ENCODE measurements at places on chromosomes 2 and 18.

DNA sequence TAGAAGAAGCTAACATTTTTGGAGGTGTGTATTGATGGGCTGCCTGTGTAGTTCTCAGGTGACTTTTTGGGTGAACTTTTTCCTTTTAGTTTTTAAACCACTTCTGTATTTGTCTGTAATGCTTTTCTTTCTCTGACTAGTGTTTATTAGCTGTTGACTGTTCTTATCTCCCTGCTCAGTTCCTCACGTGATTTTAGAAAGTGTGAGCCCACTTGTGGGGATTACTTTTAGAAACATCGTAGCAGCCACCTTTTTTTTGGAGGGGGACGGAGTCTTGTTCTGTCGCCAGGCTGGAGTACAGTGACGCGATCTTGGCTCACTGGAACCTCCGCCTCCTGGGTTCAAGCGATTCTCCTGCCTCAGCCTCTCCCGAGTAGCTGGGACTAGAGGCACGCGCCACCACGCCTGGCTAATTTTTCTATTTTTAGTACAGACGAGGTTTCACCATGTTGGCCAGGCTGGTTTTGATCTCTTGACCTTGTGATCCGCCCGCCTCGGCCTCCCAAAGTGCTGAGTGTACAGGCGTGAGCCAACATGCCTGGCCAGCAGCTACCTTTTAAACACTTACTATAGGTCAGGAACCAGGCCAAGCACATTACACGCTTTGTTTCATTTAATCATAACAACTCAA is 9.2 kb upstream of the CDKL4 start:
- no peak for DNase-seq

- DNase-seq, result no peak
Observed at GRCh38 chr2:227617316-227618230, at the start of gene SCYGR4. SCYGR4 (plus strand) TSS chr2:227617498; CDS start chr2:227617498, 0 bp downstream.

DNA sequence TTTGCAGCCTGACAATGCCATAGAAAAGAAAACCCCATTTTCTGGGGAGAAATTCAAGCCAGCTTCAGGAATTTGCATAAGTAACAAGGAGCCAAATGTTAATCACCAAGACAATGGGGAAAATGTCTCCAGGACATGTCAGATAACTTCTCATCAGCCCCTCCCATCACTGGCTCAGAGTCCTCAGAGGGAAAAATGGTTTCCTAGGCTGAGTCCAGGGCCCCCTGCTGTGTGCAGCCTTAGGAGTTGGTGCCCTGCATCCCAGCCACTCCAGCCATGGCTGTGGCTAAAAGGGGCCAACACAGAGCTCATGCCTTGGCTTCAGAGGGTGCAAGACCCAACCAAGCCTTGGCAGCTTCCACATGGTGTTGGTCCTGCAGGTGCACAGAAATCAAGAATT is 63.7 kb upstream of the FANCL start:
- DNase-seq, result no peak

GRCh38 chr2:218999881-219000568 is 6.8 kb upstream of the CRYBA2 start:
- DNase-seq, result no peak

GRCh38 chr2:128466776-128467175 is 148.1 kb upstream of the HS6ST1 start:
- DNase-seq, result no peak

DNA sequence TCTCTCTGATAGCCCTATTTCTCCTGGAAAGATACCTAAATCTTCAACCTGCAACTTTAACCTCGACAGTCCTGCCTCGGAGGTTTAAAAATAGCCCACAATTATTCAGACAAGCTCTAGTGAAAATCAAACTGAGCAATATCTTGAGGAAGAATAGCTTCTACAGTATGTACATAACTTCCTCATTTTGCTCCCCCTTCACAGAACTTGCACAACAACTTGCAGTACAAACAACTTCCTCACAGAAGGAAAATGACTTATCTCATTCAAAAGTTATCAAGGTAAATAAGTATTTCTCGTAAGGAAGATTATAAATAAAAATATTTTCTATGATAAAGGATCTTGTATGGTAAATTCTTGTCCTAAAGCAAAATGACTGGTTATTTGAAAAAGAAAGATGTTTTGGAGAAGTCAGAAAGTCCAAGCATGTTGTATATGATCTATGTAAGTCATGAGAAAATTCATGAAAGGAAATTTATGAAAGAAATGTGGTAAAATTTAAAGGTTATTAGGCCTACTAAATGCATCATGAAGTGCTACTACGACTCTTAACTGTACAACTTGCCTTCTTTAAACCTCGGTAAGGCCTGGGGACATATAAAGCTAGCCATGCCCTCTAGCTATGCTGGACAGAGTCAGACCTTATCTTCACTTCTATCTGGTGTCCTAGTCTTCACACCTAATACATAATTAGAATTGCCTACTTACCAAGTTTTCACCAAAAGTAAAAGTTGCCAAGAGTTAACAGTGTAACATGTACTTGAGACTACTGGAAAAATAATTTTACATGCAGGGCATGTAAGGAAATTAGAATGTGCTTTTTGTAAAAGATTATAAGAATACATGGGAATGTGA is 394.5 kb downstream of the DLGAP1 start:
- DNase-seq, result no peak

DNA sequence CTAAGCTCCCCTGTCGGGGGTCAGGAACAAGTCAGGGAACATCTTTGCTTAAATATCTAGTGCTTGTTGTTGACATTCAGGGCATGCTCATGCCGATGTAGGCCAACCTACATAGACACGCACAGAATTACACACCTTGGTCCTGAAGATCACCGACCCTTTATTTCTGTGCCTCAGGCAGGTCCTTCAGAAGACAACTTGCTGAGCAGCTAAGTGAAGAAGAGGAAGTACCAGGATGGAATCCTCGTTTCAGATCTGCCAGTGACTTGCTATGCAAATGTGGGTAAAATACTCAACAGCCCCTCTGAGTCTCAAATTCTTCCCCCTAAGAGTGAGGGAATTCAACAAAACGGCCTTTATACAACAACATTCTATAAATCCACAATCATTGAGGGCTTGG is 494.7 kb downstream of the BCL11A start:
- DNase-seq, result no peak

GRCh38 chr2:127011231-127011661 is 95.7 kb downstream of the BIN1 start:
- no peak for DNase-seq

GRCh38 chr2:9697909-9698308 is 67.1 kb upstream of the YWHAQ start:
- no peak for DNase-seq

GRCh38 chr2:175074478-175074877 is 69.3 kb upstream of the CHN1 start:
- DNase-seq, result no peak

GRCh38 chr2:105407946-105408743 is 9.3 kb upstream of the FHL2 start:
- DNase-seq, result no peak

DNA sequence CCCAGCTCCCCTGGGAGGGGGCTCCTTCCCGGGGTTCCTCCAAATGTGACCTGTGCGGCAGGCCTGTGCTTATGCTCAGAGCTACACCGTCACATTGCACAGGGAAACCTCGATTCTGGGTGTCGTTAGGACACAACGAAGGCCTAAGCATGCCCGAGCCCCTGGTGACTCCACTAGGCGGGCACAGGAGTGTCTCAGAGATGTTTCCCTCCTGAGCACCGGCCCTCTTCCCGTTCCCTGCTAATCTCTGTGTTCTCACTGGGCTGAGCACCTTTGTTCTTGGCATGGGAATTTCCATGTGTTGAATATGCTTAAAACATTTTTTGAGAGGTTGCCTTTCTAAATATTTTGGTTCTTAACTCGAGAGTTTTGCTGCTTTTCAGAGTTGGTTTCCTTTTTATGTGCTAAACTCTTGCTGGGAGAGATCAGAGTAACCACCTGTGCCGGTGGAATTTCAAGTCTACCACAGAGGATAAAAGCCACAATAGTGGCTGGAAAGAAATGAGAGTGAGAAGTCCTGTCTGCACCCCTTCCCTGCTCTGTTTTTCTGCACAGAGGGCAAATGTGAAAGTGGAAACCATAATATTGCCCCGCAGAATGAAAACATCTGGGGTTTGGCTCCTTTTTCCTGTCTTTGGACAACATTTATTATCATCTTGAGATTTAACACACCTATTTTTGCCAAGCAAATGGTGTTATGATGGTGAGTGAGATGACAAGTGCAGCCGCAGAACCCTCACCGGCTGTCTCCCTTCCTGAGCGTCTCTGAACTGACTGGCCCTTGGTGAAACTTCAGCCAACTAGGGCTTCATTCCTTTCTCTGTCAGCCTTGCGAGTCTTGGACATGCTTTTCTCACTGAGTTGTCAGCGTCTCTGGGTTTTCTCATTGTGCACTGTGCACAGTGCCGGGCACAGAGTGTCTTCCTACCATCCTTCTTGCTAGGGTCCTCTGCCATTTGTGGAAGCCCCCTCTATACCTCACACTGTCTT is 154.1 kb downstream of the VAPA start:
- DNase-seq, result no peak

DNA sequence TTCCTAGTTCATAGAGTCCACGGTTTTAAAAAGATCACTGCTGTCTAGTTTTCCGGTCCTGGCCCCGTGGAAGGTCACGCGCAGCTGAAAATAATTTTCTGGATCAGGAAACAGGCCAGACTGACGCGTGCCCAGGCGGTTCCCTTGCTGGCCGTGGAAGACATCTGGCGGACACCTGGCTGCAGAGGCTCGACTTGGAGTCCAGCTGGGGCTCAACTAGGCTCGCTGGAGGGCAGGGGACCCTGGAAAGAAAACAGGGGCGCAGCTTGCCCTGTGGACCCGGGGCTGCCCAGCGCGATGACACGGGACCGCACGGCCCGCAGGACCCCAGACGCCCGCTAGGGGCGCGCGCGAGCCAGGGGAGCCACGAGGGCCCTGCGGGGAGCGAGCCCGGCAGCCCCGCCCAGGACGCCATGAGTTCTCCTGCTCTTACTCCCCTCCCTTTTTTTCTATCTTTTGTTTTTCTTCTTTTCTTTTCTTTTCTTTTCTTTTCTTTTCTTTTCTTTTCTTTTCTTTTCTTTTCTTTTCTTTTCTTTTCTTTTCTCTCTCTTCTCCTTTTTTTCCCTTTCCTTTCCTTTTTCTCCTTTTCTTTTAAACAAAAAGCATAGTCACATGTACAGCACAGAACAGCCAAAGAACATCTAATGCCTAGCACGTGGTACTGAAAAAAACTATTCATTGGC is 43.2 kb upstream of the UBE2F start:
- peak; percentile 79 for DNase-seq

DNA sequence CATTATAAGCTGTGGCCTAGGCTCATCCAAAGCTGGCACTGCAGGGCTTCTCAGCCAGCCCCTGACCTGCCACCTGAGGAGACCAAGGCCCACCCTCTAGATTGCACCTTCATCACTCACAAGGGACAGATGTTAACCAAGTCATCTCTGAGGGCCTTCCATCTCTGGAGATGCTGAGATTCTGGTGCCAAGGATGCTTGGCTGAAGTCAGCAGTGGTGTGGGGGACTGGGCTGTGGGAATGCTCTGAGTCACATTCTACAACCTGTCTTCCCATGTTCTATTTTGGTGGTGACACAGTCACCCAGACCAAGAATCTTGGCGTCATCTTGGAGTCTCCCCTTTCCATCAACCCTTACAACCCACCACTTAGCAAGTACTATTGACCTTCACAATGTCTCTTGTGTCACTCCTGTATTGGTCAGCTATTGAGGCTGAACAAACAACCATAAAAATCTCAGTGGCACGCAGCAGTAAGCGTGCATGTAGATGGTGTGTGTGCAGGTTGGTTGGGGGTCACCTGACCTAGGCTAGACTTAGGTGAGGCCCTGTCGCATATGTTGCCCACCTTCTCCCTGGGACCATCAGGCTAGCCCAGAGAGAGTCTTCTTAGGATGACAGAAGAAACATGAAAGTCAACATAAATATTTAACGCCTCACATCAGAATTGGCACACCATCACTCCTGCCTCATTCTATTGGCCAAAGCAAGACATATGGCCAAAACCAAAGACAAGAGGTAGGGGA is 135.0 kb downstream of the SMAD7 start:
- no peak for DNase-seq
